ENCODE measurements at places on chromosomes 16 and 17.

DNA sequence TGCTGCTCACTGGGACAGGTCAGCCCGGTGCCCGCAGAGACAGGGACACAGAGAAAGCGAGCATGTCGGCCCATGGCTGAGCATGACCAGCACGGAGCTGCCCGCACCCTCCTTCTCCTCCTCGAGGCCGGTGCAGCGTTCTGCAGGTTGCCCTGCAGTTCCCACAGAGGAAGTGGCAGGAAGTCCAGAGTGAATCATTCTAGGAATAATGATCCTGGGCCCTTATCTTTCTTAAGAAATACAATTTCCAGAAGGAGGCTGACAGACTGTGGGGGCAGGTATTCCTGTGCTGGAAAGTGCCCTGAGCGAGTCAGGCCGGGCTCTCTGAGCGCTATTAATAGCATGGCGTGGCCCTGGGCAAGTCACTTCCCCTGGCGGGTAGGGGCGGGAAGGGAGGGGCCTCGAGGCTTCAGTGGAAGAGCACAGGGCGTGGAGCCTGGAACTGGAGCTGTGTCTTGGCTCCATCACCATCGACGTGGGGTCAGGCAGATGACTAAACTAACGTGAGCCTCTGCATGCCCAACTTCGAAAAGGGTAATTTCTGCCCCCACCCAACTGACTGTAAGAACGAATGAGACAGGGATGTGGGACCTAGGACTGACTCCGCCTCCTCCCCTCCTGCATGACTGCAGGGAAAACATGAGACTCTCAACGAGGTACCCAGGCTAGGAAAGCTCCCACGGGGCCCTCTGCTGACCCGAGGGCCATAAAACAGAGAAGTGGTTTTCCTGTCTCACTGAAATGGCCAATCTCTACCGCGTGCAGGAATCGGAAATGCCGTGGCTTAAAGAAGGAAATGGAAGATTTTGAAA is 9.8 kb downstream of the TMEM204 start:
- DNase-seq: peak; percentile 95

- no peak for DNase-seq
These were observed 211.5 kb downstream of the SOX9 start for GRCh38 chr17:72332367-72332766.

- DNase-seq: no peak
These were observed 37.4 kb downstream of the CLEC16A start for GRCh38 chr16:10981697-10982216.

DNA sequence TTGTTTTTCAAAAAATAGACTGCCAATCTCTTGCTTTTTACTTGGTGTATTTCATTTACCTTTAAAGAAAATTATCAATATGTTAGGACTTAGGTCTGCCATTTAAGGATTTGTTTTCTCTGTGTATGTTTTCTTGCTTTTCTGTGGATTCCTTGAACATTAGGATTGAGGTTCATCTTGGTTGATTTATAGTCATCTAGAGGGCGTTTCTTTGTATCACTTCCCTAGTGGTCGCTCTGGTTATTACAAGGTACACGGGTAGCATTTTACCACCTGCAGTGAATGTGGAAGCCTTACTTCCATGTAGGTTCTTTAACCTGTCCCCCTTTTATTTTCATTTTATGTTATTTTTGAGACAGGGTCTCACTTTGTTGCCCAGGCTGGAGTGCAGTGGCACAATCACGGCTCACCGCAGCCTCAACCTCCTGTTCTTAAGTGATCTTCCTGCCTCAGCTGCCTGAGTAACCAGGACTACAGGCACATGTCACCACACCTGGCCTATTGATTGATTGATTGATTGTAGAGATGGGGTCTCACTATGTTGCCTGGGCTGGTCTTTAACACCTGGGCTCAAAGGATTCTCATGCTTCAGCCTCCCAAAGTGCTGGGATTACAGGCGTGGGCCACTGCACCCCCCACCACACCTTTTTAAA is 35.2 kb upstream of the CBX4 start:
- DNase-seq: no peak

DNA sequence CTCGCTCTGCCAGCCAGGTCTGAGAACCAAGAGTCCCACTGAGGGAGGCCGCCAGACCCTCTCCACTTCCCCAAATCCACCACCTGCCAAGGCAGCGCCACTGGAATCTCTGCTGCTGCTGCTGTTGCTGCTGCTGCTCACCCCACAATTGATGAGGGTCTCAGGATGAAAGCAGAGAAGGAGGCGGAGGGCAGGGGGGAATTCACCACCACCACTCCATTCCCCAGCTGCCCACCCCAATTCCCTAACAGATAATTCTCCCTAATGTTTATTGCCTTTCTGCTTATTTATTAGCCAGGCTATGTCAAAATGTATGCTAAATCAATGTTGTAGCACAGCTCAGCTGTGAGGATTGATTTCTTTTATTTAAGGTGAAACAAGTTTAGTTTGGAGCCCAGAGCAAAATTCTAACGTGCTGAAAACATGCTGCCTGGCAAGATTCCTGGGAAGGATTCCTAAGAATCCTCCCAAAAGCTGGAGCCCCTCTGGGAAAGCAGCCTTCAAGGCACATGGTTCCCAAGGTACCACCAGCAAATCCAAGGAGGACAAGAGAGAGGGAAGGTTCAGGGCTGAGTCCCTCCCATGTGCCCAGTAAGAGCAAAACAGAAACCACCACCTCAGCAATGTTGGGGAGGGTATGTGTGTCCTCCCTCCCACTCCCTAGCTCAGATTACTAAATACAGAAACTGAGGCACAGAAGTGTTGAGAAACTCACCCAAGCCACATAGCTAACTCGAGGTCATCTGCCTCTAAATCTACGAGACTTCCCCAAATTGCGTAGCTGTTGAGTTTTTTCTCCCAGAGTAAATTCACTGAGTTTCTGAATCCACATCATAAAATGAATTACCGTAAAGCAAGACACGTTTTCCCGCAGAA is 12.2 kb upstream of the CDH5 start:
- DNase-seq: no peak

- no peak for DNase-seq
These were observed 11.6 kb downstream of the ACLY start for GRCh38 chr17:41907185-41907556.

Data from posterior vena cava (tissue), 2 donors.